NCI-H1930 (cell line): ENCODE measurements at places on chromosomes 6 and 20.
A peak's percentile ranks its signal among the peaks of the same experiment; 100 is the strongest.

DNA sequence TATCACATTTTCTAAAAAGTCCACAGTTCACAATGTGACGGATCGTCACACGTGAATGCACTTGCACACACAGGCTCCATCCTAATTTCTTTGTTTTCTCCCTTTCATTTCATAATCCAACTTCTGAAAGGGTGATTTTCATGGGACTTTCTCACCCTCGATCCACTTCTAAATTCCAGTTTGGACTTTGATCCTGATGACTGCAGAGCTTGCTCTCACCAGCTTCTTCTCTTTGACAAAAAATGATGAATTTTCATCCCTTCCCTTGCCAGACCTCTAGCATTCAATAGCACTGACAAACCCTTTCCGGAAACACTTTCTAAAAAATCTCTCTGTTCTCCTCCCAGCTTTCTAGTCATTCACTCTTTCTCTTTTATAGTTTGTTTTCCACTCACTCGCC is 341.2 kb downstream of the SYNE1 start:
- no peak for DNase-seq

DNA sequence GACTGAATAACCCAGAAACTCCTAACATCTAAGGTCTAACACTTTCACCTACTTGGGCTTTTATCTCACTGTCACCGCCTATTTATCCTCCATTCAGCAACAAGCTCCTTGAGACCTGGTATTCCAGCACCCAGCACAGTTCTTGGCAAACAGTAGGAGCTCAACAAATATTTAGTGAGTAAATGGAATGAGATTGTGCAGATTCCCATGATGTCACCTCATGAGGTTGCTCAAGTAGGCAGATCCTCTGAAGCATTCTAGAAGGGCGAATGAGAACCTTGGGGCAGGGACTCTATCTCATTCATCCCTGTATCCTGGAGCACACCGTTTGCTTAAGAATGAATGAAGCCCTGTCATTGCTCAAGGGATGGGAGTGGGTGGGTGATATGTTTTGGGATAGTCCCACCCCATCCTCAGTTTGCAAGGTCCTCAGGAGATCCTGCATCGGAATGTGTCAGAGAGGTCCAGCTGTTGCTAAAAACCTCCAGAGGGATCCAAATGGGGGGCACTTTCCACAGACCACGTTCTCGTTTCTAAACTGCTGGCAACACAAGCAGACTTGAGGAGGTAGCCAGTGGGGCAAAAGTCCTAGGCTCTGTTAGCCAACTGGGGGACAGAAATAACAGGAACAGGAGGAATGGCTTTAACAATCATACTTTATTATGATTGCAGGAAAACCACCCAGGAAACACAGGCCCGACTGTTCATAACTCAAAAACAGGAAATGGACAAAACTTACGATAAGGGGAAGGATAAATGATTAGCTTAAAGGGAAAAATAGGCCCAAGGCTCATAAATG is 42.0 kb downstream of the EDN1 start:
- DNase-seq = no peak

DNA sequence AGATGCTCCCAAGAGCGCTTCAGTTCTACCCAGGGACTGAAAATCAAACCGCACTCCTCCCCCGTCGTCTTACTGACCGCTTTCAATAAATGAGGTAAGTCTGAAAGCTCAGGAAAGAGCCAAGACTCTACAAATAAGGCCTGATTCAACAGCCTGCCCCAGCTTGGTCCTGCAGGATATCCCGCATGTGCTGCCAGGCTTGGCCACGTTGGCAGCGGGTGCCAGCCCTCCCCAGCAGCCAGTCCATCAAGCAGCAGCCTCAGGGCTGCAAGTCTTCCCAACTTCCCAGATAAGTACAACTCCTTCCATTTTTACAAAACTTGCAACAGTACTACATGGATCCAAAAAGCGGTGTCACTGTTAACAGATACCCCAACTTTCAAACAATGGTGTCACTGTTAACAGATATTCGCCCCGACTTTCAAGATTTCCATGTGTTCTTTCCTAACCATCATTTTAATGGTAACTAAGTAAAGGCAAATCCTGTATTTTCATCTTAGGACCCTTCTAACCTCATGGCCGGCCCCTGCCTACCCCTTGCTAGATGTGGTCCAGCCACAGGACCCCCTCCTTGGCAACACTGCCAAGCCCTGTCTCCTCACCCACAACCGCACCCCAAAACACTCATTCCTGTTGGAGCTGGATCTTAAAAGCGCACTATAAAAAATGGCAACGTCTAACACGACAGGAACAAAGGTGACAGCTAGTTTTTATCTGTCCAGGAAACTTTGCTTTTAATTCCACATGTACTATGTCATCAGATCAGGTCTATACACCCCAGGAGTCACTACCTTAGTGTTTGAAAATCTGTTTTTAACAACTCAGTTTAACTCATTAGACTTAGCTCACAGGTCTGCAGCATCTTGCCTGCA is 28.0 kb downstream of the DIDO1 start:
- DNase-seq = no peak

DNA sequence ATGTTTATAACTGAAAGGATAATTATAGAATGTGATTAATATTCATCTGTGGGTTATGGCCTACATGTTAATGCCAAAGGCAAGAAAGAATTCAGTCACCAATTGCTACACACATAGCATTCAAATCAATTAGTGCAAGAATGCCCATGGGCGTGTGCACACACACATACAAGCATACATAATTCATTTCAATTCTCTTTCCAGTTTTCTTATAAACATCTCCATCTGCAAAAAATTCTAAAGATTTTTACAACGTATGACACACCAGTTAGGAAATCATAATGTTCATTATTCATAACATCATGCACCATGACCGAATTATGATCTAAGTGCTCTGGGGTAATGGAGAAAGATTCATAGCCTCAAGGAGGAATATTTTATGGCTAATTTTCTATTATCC is 111.0 kb upstream of the ADTRP start:
- no peak for DNase-seq

DNA sequence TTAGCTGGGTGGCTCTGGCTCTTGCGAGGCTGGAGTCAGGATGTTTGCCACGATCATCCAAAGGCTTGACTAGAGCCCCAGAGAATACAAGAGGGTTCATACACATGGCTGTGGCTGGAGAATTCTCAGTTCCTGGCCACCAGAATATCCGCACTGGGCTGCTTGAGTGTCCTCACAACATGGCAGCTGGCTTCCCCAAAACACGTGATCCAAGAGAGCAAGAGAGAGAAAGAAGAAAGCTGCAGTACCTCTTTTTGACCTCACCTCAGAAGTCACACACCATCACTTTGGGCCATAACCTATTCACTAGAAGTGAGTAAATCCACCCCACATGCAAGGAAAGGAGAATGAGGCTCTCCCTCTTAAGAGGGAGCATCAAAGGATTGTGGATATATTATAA is 21.5 kb upstream of the BPIFB1 start:
- no peak for DNase-seq

DNA sequence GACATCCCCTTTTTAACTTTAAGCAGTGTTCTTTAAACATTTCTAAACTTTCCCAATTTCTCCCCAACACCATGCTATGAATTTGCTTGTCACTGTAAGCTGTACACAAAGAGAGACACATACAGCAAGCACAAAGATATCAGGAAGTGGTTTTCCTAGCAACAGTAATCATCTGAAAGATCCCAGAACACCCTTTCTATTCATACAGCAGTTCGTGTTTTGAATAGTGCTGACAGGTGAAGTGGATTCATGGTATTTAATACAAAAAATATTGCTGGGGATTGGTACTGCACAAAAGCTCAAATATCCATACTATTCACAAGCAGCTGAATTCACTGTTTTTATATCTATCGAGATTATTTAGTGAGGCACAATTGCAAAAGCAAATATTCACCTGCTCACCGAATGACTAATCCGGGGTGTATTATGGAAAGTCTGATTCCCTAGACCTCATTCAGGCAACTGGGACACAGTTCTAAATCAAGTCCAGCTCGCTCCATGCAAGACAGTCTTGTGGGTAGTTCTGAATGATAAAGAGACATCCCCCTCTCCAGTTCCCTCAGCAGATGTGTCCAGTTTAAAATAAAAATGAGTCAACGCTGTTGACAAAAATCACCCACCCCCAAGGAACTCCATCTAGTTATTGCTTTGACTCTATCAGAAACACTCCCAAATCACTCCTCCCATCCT is 107.1 kb upstream of the TSHZ2 start:
- no peak for DNase-seq

GRCh38 chr6:159008656-159009288 is 8.8 kb upstream of the RSPH3 start:
- no peak for DNase-seq

GRCh38 chr6:132948889-132949288 is 134.5 kb downstream of the RPS12 start:
- DNase-seq = no peak

DNA sequence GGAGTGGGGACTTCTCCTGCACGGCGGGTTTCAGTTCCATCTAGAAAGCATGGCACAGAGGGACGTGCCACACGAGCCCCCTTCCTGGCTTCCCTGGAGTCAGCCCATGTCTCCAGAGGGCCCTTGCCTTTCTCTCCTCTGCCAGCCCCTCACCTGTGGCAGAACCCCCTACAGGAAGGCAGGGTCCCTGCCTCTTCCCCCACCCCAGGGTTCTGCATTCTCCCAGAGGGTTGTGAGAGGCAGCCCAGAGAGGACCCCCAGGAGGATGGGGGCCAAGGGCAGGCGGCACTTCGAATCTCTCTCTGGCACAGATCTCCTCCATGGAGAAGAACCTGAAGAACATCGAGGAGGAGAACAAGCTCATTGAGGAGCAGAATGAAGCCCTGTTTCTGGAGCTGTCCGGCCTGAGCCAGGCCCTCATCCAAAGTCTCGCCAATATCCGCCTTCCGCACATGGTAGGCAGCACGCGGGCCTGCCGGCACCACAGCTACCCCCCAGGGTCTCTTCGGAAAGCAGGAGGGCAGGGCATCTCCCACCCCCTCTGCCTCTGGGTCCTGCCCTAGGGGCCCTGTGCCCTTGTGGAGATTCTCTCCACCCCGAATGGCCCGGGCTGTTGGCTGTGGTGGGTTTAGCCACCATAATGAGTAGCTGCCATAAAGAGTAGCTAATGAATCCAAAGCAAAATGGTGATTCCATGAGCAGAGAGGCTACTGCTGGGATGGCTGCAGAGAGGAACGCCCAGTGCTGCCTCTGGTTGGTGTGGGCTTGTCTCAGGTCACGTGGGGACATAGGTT is 15.9 kb upstream of the PCMTD2 start:
- DNase-seq = no peak

GRCh38 chr20:20393207-20394120 is 25.6 kb downstream of the INSM1 start:
- DNase-seq = no peak

- DNase-seq = peak; percentile 77
Observed at GRCh38 chr20:45771182-45771759, 20.4 kb downstream of the WFDC3 start.

- no peak for DNase-seq
Observed at GRCh38 chr6:75775219-75775618, 26.2 kb downstream of the MYO6 start.

DNA sequence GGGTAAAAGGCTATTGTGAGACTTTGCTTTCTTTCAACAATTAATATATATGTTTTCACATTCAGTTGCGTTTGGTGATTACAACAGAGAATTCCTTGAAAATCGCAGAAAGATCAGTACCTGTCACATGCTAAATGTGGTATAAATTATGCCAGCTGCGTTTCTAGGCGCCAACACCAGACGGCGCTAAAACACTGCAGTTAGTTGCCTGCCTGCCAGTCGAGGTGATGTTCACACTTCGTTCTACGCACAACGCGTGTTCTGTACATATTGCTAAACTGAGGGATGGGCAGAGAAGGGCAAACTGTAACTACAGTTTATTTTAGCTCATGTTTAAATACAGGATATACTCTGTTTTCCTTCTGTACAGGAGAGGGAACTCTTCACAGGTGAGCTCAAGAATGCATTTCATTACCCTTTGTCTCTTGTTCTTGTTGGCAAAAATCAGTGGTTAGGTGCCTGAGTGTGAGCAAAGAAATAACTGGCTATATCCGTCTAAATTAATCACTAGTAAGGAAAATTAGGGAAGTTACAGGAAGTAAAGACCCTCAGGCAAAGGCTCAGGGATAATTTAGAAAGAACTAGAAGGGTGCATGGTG is 100.1 kb upstream of the RGS17 start:
- DNase-seq = peak; percentile 6

- DNase-seq = no peak
Observed at GRCh38 chr20:33791959-33792597, 19.1 kb upstream of the CHMP4B start.

GRCh38 chr6:159693894-159694545 is 979 bp upstream of the SOD2 start:
- no peak for DNase-seq

GRCh38 chr6:43966374-43966658 is 160.9 kb downstream of the MRPL14 start:
- no peak for DNase-seq

GRCh38 chr20:57476641-57477461 is 48.1 kb downstream of the CTCFL start:
- DNase-seq = no peak

DNA sequence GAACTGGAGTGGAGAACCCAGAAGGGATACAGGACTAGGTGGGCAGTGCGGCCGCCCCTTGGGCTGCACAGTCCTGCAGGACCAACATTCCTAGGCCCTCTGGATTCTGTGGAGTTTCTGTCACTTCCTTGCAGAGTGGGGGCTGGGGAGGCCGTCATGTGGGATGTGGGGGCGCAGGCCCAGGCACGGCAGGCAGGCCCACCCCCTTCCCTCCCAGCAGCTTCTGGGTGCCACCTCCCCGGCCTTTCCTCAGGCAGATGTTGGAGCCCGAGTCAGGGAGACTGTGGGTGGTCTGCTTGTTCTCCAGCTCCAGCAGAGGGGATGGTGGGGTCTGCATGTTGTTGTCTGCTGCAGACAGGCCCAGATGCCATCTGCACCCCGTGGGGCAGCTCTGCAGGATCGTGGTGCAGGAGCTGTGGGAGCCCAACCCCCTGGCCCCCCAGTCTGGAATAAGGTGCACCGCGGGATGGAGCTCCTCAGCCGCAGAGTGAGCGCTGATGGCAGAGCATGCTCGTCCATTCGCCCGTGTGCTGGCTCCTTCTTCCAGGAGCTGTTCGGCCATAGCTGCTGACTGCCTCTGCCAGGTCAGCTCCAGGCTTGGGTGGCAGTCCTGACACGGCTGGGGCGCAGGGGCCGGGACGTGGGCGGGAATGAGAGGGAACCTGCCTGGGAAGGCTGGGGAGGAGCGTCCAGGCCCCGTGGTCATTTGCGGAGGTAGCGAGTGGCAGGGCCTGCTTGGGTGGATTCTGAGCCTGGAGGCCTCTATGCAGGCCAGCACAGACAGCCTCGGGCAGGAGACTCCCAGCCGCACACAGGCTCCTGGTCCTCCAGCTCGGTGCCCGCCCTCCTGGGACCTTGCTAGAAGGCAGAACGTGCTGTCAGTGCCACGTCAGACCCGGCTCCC is 18.1 kb downstream of the SLC17A9 start:
- DNase-seq = no peak

DNA sequence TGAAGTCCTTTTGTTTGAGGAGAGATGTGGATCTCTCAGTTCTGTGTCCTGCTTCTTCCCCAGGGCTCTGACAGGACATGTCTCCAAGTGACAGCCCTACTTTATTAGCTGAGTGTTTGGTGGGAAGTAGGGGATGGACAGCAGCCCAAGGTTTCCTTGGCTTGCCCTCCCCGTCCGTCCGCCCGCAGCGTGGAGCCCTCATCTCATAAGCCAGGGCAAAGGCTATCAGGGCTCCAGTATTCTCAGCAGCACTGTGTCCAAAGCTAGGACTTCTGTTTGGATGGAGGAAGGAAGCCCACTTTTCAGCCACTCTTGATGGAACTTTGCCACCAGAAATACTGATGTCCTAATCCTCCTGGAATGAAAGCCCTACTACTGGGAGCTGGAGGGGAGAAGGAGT is 13.6 kb downstream of the CDC5L start:
- DNase-seq = no peak
